ENCODE measurements at places on chromosomes 3 and 15.

DNA sequence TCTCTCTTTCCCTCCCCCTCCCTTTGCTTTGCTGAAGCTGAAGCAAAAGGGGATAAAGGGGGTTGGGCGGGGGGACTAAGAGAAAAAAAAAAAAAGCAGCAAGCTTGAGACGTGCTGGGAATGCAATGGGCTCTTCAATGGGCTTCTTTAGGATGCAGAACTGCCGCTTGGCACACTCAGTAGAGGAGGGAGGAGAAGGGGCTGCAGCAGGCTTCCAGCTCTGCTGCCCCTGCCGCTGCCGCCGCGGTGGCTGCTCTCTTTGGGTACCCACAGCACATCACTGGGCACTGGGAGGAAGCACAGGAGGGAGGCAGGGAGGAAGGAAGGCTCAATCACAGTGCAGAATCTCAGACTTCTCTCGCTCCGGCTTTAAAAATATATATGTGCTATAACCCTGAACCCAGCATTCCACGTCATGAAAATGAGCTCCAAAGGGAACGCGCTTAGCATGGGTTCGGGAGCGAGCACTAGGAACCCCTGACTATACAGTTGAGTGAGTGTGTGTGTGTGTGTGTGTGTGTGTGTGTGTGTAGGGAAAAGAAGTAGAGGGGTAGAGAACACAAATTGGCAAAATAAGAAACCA lies 3.5 kb downstream of the SLITRK3 start:
- no peak for DNase-seq

DNA sequence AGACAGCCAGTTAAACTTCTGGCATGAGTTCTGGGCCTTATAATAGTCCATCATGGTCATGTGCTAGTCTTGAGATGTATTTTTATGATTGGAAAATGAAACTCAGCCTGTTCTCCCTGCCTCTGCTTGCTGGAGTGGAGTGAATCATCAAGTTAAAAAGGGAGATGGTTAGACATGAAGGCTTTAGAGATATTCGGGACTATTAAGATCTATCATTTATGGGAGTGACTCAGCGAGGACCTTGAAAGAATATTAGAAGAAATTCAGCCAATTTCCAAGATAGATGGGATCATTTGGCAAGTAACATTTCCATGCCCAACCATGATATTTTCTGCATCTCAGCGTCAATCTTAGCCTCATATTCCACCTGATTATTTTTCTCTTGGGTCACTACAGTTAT lies 79.8 kb downstream of the AGBL1 start:
- DNase-seq, result no peak

DNA sequence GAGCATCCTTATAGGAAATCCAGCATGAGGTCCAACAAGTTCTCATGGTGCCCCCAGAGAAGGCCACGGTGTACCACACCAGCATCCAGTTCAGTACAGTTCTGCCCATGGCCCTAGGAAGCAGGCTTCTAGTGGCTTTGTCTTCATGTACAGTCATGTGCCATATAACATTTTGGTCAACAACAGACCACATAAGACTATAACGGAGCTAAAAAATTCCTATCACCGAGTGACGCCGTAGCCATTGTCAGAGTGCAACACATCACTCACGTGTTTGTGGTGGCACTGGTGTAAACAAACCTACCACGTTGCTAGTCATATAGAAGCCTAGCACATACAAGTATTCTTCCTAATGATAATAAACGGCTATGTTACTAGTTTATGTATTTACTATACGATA lies 209.0 kb downstream of the ARRDC4 start:
- DNase-seq, result no peak

GRCh38 chr3:112293368-112294321 lies at the start of gene SLC9C1:
Gene SLC9C1, minus strand, starts transcription at chr3:112294216. Its CDS starts 7,425 bp downstream, at chr3:112286791.
- peak; percentile 83 for DNase-seq

DNA sequence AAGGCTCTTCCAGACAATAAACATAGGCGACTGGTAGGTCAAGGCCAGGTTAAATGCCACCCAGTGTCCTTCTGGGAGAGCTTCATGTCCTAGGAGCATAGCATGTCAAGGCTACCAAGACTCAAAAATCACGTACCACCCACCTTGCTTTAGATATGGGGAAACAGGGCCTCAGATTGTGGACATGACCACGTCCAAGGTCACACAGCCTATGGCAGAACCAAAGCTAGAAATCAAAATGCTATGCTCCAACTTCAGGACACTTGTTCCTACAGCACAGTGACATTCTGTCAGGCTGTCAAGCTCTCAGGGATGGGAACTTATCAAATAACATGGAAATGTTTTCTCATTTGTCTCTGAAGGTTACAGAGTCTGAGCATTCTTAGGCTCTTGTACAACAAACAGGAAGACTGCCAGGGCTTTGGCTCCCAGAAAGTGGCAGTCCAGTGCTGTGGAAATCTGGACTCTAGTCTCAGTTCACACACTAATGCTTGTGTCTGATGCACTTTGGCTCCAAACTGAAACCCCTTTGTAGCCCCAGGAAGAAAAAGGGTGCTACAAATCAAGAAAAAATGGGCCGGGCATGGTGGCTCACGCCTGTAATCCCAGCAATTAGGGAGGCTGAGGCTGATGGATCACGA lies 170.4 kb upstream of the LPP start:
- no peak for DNase-seq

DNA sequence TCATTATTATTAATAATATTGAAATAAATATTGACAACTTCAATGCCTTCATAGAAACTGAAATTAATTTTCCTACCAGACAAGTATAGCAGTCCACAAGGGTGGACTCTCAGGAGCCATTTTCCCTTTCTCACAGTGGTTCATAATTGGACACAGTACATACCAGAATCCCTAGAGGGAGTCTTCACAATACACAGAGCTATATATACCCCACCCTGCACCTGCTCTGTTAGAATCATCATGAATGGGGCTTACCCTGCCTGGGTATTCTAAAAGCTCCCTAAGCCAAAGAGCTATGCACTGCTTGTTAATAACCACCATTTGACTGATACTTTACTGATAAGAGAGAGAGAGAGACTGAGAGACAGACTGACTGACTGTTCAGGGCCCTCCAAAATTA lies 134.9 kb downstream of the FEZF2 start:
- DNase-seq, result no peak

- DNase-seq, result no peak
Observed at GRCh38 chr3:22507709-22508108, 695.4 kb upstream of the UBE2E2 start.

DNA sequence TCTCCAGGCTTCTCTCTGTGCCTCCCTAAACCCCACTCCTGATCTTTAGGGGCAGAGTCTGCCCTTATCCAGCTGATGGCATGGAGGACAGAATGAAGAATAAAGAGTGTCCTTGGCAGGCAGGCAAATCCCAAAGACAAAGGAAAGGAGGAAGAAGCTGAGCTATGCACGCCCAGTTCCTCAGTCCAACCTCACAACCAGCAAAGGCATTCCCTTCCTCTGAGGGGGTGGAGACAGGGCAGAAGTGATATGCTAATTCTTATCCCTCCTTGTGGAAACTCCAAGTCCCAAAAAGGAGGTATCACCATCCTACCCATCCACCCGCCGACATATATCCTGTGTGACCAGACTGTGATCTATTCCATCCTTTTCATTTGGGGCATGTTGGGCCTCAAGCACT lies 10.5 kb upstream of the CCDC54 start:
- DNase-seq, result peak; percentile 45

DNA sequence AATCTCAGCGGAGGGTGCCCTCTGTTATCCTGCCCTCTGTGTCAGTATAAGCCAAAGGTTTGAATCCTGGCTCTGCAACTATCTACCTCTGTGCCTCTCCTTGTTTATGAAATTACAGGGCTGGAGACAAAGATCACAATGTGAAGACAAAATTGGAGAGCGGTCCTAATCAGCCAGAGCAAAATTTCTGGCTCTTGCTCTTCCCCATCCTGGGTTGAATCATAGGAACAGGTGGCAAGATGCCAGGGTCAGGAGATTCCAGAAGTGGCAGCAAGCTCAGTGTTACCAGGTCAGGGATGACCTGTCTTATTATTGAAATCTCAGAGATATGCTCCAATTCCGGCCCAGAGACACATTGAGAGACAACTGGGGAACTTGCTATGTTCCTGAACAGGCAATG lies 2.3 kb upstream of the CCR2 start:
- no peak for DNase-seq

DNA sequence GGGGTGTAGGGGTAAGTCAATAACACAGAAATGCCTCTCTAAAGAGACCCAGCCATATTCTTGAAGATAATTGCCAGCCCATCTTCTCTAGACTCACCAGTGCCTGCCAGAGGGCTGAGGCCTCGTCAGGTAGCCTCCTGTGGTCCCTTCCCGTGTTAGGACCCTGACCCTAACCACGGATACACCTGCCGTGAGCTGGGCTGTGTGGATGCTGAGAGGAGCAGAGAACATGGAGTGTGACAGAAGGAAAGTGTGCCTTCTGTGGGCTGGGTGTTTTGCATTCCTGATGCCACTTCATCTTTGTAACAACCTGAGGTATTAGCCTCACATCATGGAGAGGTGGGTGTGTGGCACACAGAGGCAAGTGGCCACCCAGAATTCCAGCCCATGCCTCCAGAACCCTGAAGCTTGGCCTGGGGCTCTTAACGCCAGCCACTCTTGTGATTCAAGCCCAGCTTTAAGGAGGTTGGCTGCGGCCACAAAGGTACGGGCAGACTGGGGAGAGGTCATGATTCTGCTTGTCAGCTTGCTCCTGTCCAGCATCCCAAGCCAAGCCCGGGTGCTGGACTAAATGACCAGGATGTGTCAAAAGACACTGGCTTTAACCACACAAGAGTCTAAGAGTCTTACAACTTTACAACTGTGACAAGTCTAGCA lies 21.1 kb upstream of the ABTB1 start:
- DNase-seq, result no peak

DNA sequence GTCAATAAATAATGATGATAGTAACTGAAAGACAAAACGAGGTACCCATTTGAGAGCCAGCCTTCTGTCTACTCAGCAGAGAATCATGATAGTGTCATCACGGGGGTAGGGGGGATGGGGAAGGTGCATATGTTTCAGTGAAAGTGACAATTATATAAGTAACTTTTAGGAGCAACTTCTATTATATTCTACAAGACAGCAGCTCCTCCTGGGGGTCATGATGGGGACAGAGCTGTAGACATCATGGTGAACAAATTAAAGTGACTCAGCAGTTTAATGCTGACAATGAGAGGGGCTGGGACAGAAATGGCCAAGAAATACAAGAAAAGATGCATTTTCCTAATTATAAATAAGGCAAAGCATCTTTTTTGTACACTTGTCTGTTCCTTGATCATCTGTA lies 11.8 kb downstream of the CAPN3 start:
- peak; percentile 69 for DNase-seq

- DNase-seq, result no peak
Observed at GRCh38 chr3:129254536-129255230, 5.3 kb downstream of the COPG1 start.

- no peak for DNase-seq
Observed at GRCh38 chr3:46107682-46108081, 80.4 kb upstream of the XCR1 start.

DNA sequence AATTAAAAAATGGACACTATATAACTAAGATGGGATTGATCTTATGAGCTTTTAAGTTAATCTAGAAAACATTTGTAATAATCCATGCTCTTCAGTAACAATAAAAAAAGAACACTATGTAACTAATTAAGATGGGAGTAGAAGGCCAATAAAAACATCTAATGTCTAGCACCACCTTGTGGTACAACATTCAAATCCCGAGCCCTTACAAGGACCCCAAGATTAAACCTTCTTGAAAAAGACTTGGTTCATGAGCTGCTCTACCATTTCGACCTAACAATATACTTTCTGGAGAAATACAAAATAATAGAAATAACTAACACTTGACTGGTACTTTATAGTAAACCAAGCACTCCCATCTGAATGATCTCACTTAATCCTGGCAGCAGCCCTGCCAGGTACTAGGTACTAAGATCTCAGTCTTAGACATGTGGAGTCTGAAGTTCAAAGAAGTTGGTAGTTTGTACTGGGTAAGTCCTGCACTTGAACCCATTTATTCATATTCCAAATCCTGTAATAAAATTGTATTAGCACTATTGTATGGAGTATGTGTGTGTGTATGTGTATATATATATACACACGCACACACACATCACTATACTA lies 21.8 kb downstream of the METTL6 start:
- peak; percentile 65 for DNase-seq

GRCh38 chr15:88020806-88021205 lies 235.7 kb downstream of the NTRK3 start:
- no peak for DNase-seq

- no peak for DNase-seq
Observed at GRCh38 chr3:62884096-62884870, 9.1 kb upstream of the CADPS start.

DNA sequence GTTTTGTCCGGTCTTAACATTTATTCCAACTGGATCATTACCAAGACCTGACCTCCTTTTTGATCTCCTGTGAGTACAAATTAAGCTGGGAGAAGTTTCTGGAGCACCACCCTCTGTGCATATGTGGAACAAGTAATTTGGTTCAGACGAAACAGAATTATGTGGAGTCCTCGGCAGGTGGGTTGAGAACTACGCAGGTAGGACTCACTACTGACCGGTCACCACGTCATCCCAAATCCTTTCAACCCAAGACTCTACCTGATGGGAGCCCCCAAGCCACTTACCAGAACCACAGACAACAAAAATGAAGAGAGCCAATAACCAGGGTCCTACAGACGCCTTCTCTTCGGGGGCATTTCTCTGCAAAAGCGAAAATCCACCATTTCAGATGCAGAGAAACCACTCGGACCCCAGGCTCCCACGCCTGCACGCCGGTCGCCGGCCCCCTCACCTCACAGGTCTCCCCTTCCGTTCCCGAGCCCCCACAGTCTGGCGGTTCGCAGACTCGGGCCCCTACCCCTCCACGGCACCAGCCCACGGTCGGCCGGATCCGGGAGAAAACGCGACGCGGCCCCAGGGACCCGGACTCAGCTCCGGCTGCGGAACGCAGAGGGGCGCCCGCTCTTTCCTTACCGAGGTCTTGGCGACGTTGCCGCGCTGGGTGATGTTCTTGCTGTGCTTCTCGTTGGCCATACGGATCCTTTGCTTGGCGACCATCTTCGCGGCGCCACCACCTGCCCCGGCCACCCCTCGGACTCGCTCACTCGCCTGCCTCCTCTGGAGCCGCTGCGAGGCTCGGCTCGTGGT lies 674 bp downstream of the SERP1 start:
- DNase-seq, result no peak

DNA sequence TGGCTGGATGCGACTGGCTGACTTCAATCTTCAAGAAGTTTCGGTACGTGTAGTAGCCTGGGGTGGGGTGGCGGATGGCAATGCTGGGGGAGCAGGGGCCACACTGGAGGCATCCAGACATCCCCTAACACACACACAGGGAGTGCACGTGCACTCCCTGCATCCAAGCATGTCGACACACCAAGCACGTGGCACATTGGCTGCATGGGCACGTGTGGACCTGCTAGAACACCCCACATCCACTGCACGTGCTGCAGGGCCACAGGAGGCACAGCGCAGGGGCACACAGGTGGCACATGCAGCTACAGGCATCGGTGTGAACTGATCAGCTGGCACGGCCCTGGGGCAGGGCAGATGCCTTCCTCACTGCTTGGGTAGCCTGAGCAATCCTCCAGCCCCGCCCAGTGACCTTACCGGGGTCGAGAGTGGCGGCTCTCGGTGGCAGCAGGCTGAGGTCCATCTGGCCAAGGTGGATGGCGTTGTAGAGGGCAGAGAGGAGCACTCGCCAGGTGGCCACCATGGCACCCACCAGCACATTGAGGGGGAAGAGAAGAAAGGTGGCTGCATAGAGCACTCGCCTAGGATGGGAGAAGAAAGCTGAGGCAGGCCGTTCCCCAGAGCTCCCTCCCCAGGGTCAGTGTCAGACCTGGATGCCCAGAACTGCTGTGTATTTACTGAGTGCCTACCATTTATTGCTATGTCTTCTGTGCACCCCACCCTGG lies 7.5 kb downstream of the ISLR start:
- DNase-seq, result no peak

Measured in iris pigment epithelial cell (primary cell).